ENCODE measurements at places on chromosomes 2 and 18.

- no peak for DNase-seq
Observed at GRCh38 chr2:128654408-128654807, 335.7 kb upstream of the HS6ST1 start.

DNA sequence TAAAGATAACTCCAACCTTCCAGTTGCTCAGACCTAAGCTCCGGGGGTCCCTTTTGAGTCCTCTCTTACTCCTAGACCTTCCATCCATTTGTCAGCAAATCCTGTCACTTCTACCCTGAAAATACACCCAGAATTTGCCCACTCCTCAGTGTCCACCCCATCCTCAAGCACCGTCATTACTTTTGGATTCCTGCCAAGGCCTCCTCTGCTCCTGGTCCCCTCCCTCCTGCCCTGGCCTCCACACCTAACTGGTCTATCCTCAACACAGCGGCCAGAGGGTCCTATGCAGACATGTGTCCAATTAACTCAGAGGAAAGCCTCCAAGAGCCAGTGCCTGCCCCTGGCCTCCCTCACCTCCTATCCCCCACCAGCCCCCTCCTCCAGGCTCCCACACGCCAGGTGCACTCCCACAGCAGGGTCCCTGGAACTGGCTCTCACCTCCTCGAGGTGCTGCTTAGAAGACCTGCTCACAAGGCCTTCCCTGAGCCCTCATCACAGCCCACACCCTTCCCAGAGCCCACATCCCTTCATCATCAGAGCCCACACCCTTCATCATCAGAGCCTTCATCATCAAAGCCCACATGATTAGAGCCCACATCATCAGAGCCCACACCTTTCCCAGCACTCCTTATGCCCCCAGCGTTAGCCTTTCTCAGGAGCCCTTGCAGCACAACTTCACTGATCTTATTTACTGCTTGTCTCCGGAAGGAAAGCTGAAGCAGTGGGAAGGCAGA is 20.4 kb downstream of the FAM178B start:
- DNase-seq, result no peak

GRCh38 chr2:105929516-105929915 is 184.8 kb downstream of the NCK2 start:
- DNase-seq, result peak; percentile 68

DNA sequence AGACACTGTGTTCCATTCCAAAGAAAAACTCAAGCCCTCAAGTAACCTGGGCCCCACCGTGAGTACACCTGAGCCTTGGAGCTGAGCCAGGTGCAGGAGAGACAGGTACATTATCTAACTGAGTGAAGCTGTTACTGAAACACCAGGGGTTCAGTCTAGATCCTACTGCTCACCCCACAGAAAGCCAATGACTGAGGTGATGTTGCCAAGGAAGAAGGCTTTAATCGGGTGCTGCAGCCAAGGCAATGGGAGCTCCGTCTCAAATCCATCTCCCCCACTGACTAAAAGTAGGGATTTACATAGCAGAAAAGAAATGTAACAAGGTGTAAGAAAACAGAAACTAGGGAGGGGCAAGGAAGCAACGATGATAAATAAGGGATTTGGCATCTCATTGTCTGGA is 15.2 kb upstream of the SLC14A1 start:
- no peak for DNase-seq

GRCh38 chr2:3236300-3237045 is 141.1 kb downstream of the EIPR1 start:
- DNase-seq, result no peak

DNA sequence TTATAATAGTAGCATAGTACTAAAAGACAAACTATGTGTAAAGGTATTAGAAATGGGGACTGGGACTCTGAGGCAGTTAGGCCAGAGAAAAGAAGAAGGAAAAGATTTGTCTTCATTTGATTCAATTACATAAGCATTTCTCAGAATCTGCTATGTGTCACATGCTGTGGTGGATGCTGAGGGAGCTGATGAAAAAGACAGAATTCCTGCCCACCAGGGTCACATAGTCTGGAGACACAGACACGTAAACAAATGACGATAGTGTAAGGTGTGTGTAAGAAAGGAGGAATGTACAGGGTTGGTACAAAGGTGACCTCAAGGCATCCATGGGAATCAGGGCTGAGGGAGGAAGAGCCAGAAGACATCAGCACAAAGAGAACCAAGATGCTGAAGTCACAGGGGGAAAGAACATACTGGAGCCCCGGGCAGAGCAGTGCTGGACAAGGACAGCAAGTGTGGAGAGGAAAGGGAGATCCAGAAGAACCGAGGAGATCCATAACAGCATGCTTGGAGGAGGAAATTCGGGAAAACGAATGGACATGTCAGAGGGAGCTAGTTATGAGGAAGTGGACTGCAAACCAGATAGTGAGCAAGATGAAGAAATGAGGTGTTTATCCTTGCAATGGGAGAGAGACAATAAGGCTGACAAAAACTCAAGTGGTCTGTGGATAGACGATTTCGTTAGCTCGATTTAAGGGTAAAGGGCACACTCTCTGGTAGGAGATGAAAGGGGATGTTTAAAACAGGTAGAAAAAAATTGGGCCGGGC is 1.2 kb upstream of the MAPRE3 start:
- DNase-seq, result no peak

DNA sequence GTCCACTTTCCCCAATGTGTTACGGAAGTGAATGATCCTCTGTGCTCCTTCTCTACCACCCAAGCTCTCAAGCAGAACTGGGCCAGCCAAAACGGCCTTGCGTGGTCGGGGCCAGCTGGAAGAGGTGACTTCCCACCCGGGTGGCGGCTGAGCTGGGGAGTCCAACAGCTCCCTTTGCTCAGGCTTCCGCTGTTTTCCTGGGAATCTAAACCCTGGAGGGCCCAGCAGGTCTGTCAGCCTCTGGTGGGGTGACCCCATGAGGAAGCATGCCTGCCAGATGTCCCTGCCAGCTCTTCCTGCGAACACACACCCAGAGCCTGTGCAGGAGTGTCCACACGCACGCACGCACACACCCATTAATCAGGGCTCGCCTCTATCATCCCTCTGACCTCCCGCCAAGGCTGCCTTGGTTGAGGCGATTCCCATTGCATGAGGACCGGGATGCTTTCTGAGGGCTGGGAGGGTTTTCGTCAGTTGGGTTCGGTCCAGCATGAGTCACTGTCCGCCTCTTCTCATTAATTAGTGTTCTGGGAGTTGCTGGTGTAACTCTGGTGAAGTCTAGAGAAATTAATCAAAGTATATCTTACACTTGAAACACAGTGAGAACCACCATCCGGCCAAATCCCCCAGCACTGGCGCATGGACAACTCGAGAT is 90.6 kb downstream of the TWIST2 start:
- no peak for DNase-seq

- DNase-seq, result no peak
Observed at GRCh38 chr18:72086421-72086820, 457.7 kb downstream of the CBLN2 start.

- no peak for DNase-seq
Observed at GRCh38 chr2:28716265-28716865, 35.3 kb upstream of the PPP1CB start.

DNA sequence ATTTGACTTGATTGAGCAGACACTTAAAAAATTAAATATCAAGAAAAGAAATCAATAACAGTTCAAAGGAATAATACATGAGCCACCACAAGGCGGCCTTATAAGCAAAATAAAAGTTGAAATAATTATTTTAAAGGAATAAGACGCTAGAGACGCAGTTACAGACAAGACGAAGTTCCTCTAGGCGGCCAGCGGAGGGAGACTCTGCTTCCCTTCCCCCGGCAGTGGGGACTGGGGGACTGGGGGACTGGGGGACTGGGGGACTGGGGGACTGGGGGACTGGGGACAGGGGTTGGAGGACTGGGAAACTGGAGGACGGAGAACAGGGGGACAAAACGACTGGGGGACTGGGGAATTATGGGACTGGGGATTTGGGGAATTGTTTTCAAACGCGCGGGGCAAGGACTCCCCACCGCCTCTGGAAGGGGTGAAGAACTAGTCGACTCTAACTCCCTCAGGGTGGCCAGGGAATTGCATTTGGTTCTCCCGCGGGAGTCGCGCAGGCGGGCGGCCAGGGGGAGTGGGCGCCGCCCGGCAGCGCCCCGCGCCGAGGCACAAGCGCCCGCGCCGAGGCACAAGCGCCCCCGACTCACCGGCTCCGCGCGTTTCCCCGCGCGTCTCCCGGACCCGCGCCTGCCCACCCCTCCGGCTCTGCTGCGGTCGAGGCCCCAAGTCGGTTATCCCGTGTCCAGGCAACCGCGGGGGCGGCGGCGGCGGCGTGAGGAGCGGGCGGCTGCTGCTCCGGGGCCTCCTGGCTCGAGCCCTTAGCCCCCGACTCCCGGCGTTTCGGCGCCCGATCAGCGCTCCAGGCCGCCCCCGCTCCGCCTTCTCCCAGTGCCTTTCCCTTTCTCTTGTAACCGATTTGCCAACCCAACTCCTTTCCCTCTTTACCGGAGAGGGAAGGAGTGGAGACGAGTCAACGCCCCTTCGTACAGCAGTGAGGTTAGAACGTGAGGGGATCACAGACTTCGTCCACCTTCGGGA is at the start of gene CCDC178:
Gene CCDC178 (minus strand): TSS at position 662 of the 984 bp plus-strand sequence. CDS start 28,633 bp downstream, outside the sequence.
- DNase-seq, result no peak

- DNase-seq, result no peak
Observed at GRCh38 chr2:72008608-72009007, 139.1 kb downstream of the CYP26B1 start.

GRCh38 chr2:207759890-207760289 is 9.8 kb downstream of the FZD5 start:
- DNase-seq, result no peak

DNA sequence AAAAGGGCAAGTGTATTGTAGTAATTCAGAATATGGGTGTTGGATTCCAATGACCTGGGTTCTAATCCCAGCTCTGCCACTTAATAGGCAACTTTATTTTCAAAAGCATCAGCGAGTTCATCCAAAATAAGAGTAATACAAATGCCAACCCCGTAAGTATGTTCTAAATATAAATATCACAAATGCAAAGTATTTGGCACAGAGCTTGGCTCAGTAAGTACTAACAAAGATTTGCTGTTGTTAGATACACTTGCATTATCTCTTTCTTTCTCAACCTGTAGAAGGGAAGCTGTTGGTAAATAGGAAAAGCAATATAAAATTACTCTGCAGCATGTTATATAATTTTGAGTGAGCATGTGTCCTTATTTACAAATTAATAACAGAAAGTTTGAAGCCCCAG is 1302.6 kb upstream of the FAM98A start:
- DNase-seq, result no peak

DNA sequence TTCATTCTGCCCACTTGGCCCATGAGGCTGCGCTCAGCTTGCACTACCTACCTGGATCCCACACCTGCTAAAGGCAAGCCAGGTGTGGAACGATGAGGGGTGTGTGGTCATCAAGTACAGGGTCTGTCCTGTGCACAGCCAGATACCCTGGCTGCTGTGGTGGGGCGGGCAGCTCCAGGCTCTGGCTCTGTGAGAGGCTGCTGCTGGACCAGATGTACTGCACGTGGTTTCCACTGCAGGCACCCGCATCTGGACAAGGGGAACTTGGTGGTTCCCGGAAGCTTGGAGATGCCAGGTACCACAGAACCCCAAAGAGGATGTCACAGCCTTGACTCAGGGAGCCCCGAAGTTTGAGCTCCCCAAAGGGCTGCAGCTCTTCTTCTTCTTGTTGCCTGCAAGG is 68.1 kb upstream of the ZNF804A start:
- no peak for DNase-seq

- DNase-seq, result no peak
Observed at GRCh38 chr2:37350034-37350433, 5.6 kb downstream of the QPCT start.

DNA sequence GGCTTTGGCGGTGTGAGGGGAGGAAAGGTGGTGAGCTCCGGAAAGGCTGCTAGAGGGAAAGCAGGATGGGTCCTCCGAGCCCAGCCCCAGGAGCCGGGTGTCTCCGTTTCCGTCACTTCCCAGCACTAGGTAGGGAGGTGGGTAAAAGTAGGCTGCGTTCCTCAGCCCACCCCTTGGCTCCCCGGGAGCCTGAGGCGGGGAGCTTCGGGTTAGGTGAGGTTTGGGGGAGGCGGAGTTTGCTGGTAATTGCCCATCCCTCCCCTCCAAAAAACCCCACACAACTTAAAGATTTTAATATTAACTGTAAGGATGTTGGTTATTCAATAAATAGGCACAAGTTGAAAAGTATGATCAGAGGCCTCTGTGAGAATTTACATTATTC is 552 bp upstream of the ATF2 start:
- DNase-seq, result no peak

GRCh38 chr18:53070788-53071187 is 730.8 kb downstream of the DCC start:
- no peak for DNase-seq

DNA sequence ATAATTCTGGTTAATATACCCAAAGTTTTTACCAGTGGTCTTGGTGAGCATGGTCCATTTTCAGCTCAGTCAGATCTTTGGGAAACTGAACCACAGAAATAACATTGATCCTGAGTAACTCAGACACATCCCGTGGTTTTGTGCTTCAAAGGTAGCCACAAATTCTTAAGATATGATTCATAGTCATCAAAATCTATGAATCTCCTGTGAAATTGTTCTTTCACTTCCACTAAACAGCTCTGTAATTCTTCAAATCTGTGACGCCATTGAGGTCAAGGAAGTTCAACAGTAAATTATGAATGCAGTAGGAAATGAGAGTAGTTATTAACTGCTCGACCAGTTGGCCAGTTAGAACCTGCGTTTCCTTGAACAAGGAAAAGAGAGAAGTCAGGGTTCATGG is 147.3 kb downstream of the IRS1 start:
- no peak for DNase-seq

GRCh38 chr18:3411854-3412268 is 38.1 kb upstream of the TGIF1 start:
- peak; percentile 17 for DNase-seq

- no peak for DNase-seq
Observed at GRCh38 chr2:236977063-236977851, 108.4 kb upstream of the COPS8 start.

GRCh38 chr2:3741396-3741795 is 38.0 kb downstream of the DCDC2C start:
- no peak for DNase-seq

- DNase-seq, result no peak
Observed at GRCh38 chr2:197388866-197389587, 45.8 kb downstream of the SF3B1 start.

DNA sequence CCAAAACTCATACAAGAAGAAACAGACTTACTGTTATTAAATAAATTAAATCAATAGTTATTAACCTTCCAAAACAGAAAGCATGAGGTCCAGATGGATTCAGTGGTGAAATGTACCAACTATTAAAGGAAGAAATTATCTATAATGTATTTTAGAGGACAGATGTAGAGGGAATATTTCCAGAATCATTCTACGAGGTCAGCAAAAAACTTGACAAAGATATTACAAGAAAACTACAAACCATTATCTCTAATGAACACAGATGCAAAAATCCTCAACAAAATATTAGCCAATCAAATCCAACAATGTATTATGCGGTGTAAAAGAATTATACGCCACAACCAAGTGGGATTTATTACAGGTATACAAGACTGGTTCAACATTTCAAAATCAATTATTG is 63.7 kb downstream of the ROCK2 start:
- DNase-seq, result no peak
